ENCODE measurements at places on chromosomes 7 and 10. TPM values are rescaled to one million over a fixed set of nuclear protein-coding genes. Genes with fewer than 3 reads are reported as not detected.

POLR2J2 gene
- 8.6 TPM for total RNA-seq

AKR1C3 gene
- not detected for total RNA-seq

ANXA8 gene
- not detected for total RNA-seq

INA gene
- 0.82 TPM for total RNA-seq

TBXAS1 gene
- total RNA-seq = 1.8 TPM

CDK1 gene
- 78.0 TPM for total RNA-seq

EBLN1 gene
- not detected for total RNA-seq

HTRA1 gene
- not detected for total RNA-seq

EN2 gene
- not detected for total RNA-seq

ADCYAP1R1 gene
- total RNA-seq = not detected

ZNF800 gene
- total RNA-seq = 39.2 TPM

TMEM270 gene
- total RNA-seq = not detected

XRCC2 gene
- total RNA-seq = 20.8 TPM

ADRA2A gene
- total RNA-seq = not detected

HDAC9 gene
- total RNA-seq = 2.5 TPM

TFPI2 gene
- not detected for total RNA-seq

SPDYE11 gene
- not detected for total RNA-seq

PLAU gene
- total RNA-seq = 0.25 TPM

ARHGEF35 gene
- 4.9 TPM for total RNA-seq

MYL10 gene
- not detected for total RNA-seq

ZNF425 gene
- 1.4 TPM for total RNA-seq

TMEM236 gene
- 0.04 TPM for total RNA-seq

ADCK2 gene
- 32.2 TPM for total RNA-seq
